ENCODE measurements at places on chromosomes 1 and 21.

DNA sequence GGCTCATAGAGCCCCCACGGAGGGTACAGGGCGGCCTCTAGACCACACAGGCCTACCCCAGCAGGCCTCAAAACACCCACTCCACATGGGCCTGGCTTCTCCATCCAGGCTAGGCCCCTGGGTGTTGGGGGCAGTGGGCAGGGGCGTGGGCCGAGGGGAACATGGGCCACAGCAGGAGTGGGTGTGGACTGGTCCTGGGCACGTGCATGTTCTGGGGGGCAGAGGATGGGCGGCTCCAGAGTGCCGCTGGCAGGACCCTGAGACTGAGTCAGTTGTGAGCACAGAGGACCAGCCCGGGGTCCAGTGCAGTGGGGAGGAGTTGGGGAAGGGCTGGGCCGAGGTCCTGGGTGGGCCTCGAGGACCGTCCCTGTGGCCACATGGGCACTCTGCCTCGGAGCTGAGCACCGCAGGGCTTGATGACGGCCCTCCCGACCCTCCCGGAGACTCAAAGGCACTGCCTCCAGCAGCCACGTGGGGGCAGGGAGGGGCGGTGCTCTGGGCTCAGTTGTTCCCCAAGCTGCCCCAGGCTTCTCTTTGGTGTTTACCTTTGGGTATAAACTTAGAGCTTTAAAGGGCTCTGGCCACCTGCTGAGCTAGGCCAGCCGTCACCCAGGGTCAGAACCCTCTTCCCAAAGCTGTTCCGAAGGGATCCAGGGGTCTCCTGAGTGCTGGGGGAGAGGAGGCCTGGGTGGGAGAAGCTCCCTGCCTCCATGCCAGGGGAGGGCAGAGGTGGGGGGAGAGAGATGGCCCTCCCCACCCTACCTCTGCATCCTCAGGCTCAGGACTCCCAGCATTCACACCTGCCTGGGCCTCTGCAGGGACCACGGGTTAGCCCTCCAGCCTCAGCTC is 79.9 kb downstream of the MORN1 start:
- peak; percentile 89 for DNase-seq

DNA sequence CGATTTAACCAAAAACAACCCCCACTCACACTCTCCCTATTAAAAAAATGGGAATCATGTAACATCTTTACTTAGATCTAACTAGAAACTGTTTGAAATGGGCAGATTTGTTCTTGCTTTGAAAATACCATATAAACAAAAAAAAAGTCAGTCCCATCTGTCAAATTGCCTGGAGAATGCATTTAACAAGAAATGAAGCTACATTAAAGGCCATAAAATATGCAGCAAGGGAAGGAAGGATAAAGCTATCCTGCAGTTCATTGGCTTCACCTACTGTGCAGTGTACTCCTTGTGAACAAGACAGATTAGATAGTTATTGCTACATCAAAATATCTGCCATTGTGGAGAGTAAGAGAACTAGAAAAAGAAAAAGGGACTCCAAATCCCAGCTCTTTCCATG is 160.5 kb downstream of the LRRC7 start:
- no peak for DNase-seq

DNA sequence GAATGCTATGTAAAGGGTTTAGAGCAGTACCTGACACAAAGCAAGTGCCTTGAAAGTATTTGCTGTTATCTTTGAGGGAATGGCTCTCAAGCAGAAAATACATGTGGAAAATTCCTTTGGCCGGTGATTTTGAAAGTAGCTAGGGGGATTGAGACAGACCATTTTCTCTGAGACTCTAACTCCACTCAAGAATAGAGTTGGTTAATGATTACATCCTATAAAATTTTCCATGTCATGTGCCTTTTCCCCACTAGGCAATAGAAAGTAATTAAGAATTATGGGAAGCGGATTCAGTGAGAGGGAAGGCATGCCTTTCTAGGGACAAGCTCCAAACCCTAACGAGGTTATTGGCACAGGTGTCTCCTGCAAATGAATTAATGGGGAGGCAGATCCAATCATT is 276.0 kb downstream of the GPATCH2 start:
- no peak for DNase-seq

DNA sequence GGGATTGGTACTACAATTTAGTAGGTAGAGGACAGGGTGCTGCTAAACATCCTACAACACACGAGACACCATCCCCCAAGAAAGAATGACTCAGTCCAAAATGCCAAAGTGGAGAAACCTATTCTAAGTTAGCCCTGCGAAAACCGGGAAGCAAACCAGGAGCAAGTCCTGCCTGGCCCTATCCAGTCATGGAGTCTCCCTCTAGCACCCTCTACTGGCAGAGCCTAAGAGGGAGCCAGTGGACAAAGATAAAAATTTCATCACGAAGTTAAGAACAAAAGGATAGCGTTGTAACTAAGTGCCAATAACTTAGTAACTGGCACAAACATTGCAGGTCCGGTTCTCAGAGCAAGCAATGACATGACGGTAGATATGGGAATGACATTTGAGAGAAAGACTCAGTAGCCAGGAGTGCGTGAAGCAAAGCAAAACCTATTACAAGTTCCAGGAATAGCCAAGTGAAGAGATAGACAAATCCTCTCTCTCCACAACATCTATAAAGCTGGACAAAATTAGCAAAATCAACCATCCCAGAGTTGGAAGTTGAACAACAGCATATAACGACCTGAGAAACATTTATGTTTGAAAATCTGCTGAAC is 383.5 kb downstream of the OMA1 start:
- DNase-seq, result peak; percentile 92

DNA sequence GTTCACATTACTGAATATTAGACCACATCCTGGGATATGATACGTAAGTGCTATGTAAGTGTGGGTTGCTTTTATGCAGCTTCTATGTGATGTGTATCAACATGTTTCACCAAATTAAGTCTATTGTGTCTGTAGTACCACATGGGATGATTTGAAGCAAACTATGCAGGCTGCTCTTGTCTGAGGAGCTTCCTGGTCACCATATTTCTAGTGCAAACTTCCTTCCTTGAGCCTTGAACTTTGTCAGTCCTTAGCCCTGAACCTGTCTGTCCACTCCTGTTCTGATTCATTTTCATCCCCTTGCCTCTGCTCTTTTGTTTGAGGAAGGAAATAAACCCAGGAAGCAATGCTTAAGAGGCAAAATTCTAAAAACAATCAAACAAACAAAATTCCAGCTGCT is 117.5 kb upstream of the VANGL1 start:
- DNase-seq, result no peak

- no peak for DNase-seq
These were observed 3.1 kb downstream of the PRXL2B start for GRCh38 chr1:2589431-2590232.

- DNase-seq, result no peak
These were observed 3.8 kb downstream of the IL22RA1 start for GRCh38 chr1:24139222-24139489.

GRCh38 chr1:38500352-38500751 is 359.2 kb downstream of the RRAGC start:
- DNase-seq, result no peak

- DNase-seq, result no peak
These were observed 9.3 kb upstream of the PI4KB start for GRCh38 chr1:151336556-151336955.

DNA sequence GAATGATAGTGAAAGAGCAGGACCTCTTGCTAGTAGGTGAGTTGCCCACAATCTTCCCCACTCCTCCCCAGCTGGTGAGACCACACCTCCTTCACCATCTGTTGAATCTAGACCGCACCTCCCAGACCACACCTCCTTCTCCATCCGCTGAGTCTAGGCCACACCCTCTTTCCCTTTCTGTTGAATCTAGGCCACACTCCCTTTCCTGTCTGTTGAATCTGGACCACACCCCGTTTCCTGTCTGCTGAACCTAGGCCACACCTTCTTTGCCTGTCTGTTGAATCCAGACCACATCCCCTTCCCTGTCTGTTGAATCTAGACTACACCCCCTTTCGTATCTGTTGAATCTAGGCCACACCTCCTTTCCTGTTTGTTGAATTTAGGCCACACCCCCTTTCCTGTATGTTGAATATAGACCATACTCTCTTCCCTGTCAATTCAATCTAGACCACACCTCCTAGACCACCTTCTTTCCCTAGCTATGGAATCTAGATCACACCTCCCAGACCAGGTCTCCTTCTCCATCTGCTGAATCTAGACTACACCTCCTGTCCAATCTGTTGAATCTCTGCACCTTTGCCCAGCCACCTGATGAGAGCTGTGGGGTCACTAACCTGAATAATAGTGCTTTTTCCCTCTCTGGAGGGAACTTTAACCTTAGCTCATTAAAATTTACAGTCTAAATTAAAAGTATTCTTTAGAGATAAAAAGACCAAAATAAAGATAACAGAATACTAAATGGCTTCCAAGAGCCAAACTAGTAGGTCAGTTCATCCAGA is 116.3 kb downstream of the DAB1 start:
- peak; percentile 91 for DNase-seq

DNA sequence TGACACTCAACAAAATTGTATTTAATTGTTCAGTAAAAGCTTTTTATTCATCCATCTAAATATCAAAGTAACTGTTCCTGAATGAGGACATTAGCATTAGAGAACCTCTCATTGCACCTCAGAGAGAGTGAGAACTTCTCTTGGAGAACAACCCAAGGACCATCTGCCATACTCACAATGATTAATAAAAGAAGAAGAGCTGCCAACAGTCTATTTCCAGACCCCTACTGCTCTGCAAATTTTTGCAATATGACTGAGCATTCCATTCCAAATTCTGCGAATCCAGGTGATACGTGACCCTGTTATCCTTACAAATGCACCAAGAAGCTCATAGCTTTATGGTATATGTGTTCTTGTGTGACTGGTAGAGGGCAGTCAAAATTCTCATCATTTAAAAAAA is 422.5 kb downstream of the NEGR1 start:
- no peak for DNase-seq

GRCh38 chr1:31627301-31627929 is 9.9 kb downstream of the HCRTR1 start:
- DNase-seq, result no peak

- no peak for DNase-seq
These were observed 35.5 kb downstream of the RHOU start for GRCh38 chr1:228770779-228771223.
